ENCODE measurements at places on chromosomes 2 and 18.

DNA sequence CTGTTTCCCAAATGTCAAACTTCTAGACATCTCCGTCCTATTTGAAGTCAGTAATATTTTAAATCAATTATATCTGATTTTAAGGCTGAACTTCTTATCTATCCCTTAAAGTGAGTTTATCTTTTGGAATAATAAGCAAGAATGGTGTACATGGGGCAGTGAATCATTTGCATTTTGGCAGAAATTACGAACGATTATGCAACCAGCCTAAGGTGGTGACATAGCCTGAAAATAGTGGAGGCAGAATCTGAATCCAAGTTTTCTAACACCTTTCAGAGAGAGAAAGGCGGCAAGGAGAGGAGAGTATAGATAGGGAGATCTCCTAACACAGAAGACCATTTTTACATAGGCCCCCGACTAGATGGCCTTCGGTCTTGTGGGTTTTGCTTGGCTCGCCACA lies 10.7 kb downstream of the ZBTB14 start:
- DNase-seq, result no peak

GRCh38 chr2:172965433-172966212 lies 110.0 kb upstream of the MAP3K20 start:
- no peak for DNase-seq

- no peak for DNase-seq
Observed at GRCh38 chr2:38515155-38516074, 87.3 kb downstream of the HNRNPLL start.

- DNase-seq, result no peak
Observed at GRCh38 chr2:71778936-71779773, 325.8 kb downstream of the DYSF start.

- DNase-seq, result no peak
Observed at GRCh38 chr2:33123216-33123615, 176.5 kb downstream of the LTBP1 start.

- DNase-seq, result no peak
Observed at GRCh38 chr2:220987839-220988238, 584.3 kb downstream of the EPHA4 start.

GRCh38 chr2:54577035-54577434 lies 120.9 kb downstream of the SPTBN1 start:
- no peak for DNase-seq

GRCh38 chr2:197045115-197045514 lies 118.6 kb upstream of the PGAP1 start:
- DNase-seq, result no peak

- no peak for DNase-seq
Observed at GRCh38 chr2:147365622-147366021, 479.2 kb upstream of the ACVR2A start.

DNA sequence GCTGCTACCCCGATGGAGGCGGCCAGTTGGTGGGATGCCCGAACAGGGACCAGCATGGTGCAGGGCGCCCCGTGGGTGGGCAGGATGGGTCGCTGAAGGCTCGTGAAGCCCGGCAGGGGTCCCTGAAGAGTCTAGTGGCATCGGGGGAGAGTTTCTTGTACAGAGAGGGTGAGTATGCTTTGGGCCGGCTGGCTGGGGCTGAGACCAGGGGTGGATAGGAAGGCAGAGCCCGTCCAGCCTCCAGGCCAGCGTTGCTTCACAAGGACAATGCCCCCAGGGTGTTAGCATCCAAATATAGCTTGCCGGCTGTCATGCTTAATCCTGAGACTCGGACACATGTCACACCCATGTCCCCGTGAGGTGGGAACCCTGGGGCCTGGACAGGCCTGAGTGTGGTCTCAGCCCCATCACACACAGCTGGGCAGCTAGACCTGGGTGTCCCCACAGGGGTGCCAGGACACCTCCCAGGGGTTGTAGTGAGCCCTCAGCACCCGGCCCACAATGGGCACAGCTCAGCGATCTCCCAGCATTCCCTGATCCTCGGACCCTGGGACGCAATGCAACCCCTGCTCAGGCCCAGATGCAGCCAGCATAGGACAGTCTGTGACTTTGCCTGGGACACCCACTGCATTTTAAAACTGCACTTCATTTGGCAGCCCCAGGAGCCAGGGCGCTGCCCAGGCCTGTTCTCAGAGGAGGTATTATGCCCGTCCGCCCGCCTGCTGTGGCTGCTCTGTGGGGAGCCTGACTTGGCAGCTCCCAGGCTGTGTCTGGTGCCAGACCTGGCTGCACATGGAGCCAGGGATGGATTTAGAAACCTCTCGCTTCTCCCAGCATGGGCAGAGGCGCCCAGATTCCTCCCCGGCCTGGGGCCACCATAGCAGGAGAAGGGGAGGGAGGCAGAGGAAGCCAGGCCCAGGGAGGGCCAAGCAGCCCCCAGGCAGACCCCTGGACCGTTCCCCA lies 36.4 kb downstream of the RAMP1 start:
- no peak for DNase-seq
